ENCODE measurements at places on chromosomes 16 and 17.

GRCh38 chr16:1846416-1846815 is 19.4 kb downstream of the FAHD1 start:
- DNase-seq: no peak

DNA sequence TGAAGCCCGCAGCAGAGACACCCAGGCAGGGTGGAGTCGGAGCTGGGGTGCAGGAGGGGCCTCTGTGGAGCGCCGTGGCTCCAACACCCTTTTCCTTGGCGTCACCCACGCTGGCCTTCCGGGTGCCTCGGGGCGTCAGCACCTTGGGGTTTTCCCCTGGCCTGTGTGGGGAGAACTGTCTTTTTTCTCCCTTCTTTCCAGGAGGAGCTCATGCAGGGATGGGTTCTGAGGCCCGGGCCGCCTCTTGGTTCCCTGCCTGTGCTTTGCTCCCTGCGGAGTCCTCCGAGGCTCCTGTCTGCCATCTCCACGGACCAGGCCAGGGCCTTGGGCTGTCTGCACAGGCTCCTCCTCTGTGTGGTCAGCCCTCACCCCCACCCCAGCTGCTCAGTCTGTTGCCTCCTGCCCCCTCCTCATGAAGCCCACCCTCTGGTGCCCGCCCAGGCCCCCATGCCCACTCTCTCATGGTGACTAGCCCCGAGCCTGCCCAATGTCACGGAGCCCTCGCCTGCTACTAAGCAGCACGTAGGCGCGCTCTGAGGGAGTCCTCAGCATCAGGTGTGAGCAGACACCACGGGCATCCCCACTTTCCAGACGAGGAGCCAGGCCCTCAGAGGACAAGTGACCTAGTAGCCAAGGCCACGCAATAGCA is 5.0 kb downstream of the KATNB1 start:
- DNase-seq: no peak

- DNase-seq: no peak
These were observed 2.9 kb upstream of the RANGRF start for GRCh38 chr17:8285270-8286181.

DNA sequence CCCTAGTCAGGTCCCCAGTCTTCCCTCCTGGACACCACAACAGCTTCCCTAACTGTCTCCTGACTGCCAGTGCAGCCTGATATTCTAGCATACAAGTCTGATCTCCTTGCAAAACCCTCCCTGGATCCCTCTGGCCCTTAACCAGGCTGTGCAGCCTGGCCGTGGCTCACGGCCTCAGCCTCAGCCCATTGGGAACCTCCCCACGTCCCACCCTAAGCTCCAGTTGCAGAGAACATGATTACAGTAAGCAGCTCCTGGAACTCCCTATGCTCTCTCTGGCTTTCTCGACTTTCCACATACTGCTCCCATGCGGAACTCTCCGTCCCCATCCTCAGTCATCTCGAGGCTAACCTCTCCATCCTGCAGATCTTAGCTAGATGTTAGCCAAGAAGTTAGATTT is 13.0 kb downstream of the ALOX12B start:
- no peak for DNase-seq

- DNase-seq: no peak
These were observed 26.6 kb downstream of the JPH3 start for GRCh38 chr16:87628940-87629339.

- no peak for DNase-seq
These were observed 85.9 kb upstream of the CHMP6 start for GRCh38 chr17:80905586-80906230.

DNA sequence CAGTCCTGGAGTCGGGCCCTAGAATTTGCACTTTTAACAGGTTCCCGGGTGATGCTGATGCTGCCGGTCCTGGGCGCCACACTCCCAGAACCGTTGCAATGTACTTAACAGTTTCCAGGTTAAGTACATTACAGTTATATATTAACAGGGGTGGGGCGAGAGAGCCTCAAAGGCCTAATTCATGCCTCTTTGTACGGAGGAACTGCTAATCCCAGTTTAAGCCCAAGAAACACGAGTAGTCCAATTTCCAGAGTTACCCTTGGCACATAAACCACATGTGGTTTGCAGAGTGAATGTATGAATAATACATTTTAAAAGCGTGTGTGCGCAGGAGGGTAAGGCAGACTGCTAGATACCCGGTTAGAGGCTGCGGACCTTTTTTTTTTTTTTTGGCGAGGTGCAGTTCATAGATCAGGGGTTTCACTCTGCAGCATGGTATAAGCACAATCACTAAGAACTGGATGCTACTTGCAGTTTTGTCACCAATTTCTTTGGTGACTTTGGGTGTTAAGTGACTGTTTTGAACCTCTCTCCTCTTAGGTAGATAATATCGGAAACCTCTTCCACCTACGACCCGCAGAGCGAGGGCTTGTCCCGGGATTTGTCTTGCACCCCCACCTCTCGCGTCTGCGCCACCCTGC is 713 bp downstream of the COX11 start:
- DNase-seq: peak; percentile 47

DNA sequence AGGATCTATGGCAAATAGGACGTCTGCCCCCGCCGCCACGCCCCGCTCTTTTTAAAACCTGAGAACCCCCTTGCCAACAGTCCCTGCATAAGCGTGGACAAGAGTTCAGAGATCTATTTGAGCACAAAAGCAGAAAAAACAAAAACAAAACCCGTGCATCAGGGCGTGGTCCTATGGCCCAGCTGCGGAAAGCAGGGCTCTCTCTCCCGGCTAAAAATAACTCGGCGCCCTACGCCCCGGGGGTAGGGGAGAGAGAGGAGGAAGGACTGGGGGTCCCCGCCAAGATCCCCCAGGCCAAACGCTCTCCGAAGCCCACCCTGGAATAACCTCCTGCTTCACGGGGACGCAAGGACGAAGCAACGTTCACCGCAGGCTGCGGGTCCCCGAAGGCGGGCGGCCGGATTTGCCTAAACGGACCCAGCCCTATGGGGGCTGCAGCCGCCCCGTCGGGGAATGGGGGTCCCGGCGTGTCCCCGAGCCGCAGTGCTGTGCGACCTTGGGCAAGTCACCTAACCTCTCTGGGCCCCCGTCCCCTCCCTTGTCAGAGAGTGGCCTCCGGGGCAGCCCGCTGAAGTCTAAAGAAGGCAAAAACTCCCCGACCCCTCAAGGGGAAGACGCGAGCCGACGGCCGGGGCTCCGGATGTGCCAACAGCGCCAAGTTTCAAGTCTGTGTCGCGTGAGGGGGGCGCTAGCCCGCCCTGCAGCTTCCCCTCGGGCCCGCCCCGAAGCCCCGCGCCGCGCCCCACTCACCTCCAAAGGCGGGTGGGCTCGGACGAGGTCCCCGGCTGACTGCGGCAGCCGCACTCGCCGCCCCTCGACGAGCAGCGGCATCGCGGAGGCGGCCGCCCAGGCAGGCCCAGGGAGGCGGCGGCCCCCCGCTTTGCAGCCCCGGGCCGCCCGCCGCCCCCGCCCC is 477 bp downstream of the NTAN1 start:
- no peak for DNase-seq

DNA sequence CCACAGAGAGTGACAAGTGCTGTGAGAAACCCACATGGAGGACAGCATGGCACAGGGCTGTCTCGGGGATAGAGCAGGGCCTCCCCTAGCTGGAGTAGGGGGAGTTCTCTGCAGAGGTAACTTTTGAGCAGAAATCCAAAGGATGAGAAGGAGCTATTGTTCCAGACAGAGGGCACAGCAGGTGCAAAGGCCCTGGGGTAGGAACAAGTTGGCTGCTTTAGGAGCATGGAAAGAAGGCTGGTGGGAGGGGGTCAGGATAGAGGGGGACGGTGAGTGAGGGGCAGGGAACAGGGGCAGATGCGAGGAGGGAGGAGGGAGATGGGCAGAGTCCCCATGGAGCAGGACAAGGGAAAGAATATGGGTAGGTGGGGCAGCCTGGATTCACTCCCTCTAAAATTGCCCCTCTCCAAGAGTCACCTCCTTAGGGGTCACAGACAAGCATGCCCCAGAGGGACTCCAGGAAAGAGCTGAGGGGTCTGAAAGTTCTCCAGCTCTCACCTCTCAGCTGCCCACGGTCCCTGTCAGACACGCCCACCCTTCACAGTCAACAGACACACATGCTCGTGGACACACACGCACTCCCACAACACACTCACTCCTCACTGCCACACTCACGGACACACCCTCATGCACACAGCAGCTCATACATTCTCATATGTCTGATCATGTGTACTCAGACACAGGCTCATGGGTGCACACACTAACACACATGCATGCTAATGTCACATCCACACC is 110.7 kb downstream of the LITAF start:
- no peak for DNase-seq

- DNase-seq: no peak
These were observed 189.1 kb downstream of the SALL1 start for GRCh38 chr16:50961952-50962351.

GRCh38 chr16:20899477-20900298 is 470 bp downstream of the DCUN1D3 start:
- peak; percentile 55 for DNase-seq

- no peak for DNase-seq
These were observed 113.6 kb downstream of the SNX29 start for GRCh38 chr16:12090151-12090530.

GRCh38 chr17:71633391-71633849 is 487.4 kb upstream of the SOX9 start:
- DNase-seq: no peak

GRCh38 chr17:57035971-57036481 is 49.0 kb upstream of the AKAP1 start:
- DNase-seq: no peak

DNA sequence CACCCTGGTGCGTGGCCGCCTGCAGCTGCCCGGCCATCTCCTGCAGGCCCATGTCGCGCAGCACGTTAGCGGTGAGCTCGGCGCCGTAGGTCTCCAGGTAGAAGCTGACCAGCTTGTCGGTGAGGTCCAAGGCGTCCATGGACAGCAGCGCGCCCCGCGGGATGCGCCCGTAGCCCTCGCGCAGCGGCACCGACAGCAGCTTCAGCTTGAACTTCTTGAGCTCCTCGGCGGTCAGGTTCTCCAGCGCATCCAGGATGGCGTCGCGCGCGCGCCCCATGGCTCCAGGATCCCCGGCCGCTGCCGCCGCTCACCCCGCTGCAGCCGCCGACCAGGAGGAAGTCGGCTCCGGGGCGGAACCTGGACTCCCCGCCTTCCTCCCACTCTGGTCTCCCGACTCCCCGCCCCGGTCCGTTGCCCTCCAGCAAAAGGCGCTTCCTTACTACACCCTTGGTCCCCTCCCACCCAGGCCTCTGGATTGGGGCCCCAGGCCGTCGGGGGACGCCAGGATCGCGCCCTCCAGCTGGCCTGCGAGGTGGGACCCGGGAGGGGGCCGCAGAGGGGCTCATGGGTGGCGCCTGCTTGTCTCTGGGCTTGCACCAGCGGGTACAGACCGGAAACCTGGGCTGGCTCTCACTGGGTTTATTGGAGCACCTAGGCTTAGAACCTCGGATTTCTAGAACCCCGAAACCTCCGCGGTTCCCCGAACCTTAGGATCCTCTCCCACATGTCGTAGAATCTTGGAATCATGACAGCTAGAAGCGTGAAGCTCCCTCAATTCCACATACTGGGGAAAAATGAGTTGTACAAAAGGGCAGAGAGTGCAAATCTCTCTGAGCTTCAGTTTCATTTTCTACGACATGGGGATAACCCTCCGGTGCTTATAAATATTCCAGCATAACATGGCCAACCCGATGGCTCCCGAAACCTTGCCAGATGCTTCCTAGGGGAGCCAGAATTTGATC is at the start of gene PYCARD:
TSS of gene PYCARD (minus strand) at position 347 of the 962 bp plus-strand sequence. CDS start at position 277, 70 bp downstream.
- DNase-seq: peak; percentile 79

DNA sequence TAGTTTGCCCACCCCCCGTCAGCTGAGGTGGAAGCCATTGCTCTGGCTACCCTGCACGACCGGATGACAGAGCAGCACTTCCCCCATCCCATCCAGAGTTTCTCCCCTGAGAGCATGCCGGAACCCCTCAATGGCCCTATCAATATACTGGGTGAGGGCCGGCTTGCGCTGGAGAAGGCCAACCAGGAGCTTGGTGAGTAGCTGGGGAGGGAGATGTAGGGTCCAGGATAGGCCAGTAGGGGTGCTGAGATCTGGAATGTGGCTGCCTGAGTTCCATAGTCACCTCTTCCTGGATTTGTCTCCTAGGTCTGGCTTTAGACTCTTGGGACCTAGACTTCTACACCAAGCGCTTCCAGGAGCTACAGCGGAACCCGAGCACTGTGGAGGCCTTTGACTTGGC is 6.4 kb downstream of the PFAS start:
- no peak for DNase-seq

- no peak for DNase-seq
These were observed 5.2 kb upstream of the PKMYT1 start for GRCh38 chr16:2985462-2985861.

DNA sequence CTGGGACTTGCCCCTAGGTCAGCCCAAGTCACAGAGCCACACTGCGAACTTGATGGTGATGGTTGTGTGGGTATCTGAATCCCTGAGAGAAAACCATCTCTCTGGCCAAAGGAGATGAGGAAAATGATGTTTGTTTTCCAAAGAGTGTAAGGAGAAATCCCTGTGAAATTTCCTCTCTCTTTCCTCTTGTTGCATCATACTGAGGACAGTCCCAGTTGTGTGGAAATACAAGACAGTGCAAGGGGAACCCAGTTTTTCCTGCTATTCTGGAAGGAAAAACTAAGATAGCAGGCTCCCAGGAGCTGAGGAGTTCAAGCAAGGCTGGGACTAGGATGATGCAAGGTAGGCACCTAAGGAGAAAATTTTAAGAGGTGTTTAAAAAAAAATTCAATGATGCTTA is 86.8 kb upstream of the TOM1L1 start:
- DNase-seq: no peak

GRCh38 chr16:78503602-78504001 is 404.1 kb downstream of the WWOX start:
- peak; percentile 38 for DNase-seq

DNA sequence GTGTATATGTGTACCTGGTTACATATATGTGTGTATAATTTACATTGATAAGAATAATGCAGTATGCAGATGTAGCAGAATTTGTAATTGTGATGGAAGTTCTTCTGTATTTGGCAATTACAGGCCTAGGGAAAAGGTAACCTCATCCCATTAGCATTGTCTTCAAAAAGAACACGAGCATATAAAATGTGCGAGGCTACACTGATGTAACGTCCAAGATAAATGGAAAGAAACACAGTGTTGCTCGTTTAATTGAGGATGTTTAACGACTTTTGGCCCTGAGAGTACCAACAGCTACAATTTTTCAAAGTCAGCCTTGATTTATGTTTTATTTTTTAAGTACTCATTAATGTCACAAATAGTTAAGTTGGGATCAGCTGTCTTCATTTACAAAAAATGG is 703.5 kb upstream of the RBFOX1 start:
- DNase-seq: no peak
